A549 treated with Hydrocortisone at 1 μM for 4 hours (cell line): ENCODE measurements at places on chromosomes 1 and 21. TPM values are rescaled to one million over a fixed set of nuclear protein-coding genes. Genes with fewer than 3 reads are reported as not detected.

The NUAK2 gene
- total RNA-seq = 25.4 to 29.7 TPM (median 28.4 TPM) in 5 replicates

The PPM1J gene
- 0.86 to 1.2 TPM (median 0.99 TPM) in 5 replicates for total RNA-seq

The FCGR2B gene
- not detected in 5 replicates for total RNA-seq

The CCDC27 gene
- total RNA-seq = not detected in 5 replicates

The IQGAP3 gene
- 13.4 to 17.9 TPM (median 16.5 TPM) in 5 replicates for total RNA-seq

The GIPC2 gene
- 0.03 to 0.07 TPM in 2 of 5 replicates, not detected in the others for total RNA-seq

The SPRR3 gene
- total RNA-seq = not detected in 5 replicates

The CHRNB2 gene
- 0.29 to 0.54 TPM (median 0.43 TPM) in 5 replicates for total RNA-seq
